ENCODE measurements at places on chromosomes 5 and 9.

GRCh38 chr5:132260714-132261551 lies 3.4 kb downstream of the PDLIM4 start:
- DNase-seq, result peak; percentile 88

DNA sequence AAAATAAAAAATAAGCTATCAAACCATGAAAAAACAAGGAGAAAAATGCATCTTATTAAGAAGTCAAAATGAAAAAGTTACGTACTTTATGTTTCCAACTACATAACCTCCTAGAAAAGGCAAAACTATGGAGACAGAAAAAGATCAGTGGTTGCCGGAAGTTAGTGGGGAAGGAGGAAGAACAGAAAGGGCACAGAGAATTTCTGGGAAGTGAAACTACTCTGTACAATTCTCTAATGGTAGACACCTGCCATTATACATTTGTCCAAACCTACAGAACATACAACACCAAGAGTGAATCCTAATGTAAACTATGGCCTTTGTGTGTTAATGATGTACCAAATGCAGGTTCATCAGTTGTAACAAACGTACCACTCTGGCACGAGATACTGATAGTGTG lies 25.3 kb downstream of the SMU1 start:
- DNase-seq, result no peak

DNA sequence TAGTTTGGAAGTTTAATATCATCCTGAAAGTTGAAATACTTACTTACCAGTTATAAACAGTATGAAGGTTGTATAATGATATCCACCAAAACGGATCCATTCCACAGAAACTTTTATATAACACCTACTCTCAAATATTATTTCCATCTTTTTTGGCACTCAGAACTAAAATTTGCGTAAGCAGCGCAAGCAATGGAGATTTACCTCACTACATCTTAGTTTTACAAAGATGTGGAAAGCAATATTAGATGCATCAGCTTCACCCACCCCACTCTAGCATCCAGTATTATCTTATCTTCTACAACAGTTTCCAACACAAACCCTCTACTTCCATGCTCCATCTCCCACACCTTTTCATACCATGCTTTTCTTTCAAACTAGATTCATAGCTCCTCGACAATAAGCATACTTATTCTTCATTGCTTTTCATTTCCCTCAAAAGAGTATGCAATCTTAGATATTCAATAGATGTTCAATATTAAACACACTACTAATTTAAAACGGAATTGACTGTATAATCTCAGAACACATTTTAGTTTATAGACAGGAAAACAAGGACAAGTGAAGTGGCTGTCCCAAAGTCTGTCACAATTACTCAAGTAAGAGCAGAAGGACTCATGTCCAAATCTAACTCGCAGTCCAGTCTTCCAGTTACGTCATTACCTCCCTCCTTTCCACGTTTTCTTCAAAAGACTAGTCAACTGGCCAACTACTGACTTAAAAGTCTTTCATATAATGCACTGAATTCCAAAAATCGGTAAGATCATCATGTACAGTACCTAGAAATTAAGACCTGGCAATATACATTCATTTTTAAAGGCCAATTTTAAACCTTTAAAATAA lies 2.2 kb downstream of the PPP2CA start:
- no peak for DNase-seq

DNA sequence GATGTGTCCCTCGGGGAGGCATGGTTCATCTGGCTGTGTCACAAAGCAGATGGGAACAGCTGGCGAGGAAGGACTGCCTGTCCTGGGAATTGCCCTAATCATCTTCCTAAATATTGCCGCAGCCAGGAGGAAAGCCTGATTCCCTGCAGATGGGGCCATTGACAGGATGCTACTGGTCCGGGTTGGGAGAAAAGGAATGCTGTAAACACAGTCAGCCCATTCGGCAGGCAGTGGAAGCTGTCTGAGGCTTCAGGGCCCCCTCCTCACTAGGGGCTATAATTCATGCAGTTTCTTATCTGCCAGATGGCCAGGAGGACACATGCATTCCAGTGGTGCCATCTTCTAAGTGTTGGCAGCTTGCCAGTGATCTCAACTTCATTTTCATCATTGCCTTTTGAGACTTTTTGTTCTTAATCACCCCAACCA lies 110.3 kb downstream of the KCNIP1 start:
- no peak for DNase-seq

DNA sequence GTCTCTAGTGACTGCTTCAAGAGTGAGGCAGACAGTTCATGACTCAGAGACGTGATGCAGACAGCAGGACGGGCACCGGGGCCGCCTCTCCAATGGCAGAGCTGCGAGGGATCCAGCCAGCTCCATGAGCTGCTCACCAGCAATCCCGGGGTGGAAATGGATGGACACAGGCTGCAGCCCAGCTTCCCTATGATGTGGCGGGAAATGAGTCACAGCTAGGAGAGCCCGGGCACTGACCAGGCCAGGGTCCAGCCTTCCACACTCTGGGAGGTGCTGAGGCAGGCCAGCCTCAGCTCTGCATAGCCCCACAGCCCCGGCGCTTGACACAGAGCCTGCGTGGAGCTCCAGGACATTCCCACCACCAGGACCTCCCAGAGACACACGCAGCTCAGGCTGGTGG lies 244.8 kb upstream of the IRX2 start:
- peak; percentile 41 for DNase-seq

DNA sequence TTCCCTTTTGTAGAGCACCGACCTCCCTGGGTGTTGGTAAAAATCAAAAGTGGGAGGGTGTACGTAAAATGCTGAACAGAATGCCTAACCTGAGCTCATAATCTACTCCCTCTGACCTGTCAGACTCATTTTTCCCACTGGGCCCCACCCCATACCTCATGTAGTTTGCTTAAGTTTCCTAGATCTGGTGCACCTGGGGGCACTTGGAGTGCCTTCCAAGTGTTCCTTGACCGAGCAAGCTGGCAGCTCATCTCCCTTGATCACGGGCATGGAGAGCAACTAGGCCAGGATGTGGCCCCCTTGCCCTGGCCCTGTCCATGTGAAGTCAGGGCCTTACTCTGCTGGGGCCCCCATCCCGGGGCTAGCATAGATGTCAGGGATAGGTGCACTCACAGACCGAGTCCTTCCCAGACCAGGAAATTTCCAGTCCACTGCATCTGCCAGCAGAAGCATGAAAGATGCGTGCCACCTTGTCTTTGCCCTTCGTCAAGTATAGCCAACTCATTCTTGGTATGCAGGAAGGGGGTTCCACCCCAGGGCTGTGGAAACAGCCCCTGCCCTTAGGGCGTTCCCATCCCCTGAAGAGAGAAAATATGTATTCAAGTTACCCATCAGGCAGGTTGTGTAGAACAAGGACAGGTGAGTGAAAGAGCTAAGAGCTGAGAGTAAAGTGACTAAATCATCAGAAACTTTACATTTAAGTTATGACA lies 41.9 kb downstream of the SLC22A5 start:
- no peak for DNase-seq

GRCh38 chr9:127586537-127586936 lies 25.5 kb upstream of the STXBP1 start:
- peak; percentile 70 for DNase-seq

DNA sequence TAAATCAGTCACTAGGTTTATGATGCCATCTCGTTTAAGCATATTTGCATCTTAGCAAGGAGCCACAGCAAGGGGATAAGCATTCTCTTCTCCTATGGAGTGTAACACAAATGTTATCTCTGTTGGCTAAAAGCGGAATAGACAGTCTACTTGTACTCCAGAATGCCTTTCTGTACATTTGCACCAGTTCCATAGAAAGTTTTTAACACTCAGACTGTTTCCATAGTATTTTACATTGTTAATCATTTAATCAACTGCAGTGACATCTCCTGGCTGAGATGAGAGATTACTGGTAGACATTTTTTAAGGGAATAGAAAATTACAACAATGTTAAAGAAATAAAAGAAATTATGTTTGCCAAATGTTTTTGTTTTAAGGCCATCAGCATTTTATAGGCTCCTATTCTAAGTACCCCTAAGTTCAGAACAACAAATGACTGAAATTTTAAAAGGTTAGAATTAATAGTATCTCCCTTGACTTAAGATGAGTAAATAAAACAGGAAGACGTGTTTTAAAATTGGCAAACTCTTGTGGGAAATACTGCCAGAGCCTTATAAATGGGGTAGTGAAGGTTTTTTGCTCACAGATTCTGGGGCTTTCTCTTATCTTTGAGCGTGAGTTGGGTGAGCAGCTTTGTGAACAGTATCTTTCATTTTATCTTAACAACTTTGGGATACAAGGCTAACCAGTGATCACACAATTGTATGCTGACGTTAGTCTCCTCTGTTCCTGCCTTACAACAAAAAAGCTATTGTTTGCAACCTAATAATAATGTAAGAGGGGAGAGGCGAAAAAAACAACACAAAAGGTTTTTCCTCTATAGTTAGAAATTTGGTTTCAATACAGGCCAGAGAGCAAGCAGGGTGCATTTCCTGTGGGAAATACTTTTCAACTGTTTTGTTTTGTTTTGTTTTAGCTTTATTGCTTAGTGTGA lies 294.3 kb downstream of the FBXL7 start:
- DNase-seq, result peak; percentile 23

GRCh38 chr9:38019731-38020130 lies 49.3 kb downstream of the SHB start:
- DNase-seq, result no peak

- DNase-seq, result peak; percentile 15
These were observed at the start of gene NR2F1-AS1 for GRCh38 chr5:93580927-93581445. Gene NR2F1-AS1 (minus strand): TSS chr5:93581219.

DNA sequence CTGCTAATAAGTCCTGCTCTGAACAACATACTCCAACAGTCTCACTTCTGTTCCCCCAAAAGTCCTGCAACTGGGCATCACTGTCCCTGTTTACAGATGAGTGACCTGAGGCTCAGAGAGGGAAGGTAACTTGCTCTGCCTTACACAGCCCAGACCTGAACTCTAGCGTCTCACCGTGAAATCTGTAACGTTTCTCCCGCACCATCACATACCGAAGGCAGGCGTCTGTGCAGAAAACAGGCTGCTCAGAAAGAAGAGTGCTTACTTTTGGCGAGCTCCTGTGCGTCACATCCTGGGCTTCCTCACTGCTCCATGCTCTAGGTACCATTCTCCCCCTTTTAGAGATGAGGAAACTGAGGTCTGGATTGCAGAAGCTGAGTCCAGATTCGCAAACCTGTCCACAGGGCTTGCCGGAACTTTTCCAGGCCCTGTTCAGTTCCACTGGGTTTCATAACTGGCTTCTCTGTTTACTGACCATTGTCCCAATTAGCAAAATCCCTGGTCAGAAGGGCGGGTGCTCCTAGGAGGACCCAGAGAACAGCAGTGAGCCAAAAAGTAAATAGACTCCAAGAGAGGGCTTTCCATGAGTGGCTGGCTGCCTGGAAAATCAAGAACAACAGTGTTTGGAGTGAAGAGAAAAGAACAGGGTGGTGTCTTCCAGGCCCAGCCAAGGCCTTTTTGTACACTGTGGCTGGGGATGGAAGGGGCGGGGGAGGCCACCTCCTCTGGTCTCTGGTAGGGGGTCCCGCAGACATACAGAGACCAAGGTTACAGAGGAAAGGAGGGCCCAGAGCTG lies 27.1 kb downstream of the GSN start:
- DNase-seq, result no peak

DNA sequence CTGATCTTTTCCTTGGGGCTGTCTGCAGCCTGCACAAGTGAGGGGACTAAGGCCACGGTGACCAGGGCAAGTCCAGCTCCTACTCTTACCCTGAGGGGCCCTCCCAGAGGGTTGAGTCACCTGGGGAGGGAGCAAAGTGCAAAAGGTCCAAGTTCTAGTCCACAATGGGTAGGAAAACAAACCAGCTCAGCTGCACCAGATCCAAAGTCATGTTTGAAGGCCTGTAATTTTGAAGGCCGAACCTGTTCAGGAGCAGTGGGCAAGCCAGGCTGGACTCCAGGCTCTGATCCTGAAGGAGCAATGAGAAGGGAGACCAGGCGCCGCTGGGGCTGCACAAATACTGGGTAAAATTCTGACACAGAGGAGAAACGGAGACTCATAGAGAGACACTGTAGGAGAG lies 15.8 kb upstream of the TCF7 start:
- no peak for DNase-seq

DNA sequence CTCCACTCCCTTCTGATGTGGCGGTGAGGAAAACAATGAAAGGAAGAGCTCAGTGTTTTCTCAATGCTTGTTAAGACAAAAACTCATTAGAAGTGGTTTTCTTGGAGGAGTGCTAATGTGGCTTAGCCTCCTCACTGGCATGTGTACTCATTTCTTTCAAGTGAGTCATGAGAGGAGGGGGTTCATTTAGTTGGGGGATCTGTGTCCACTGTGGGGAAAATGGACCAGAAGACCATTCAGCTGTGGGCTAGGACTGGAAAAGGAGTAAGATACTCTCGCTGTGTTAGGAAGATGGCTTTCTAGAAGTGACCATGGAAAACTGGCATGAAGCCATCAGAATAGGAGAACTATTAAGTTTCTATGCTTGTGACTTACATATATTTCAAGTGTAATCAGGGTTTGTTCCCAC lies 23.5 kb downstream of the KLF9 start:
- peak; percentile 10 for DNase-seq

- no peak for DNase-seq
These were observed 30.3 kb upstream of the HMGCR start for GRCh38 chr5:75306746-75307145.

- DNase-seq, result no peak
These were observed 100.1 kb upstream of the DHFR start for GRCh38 chr5:80754900-80755299.

- no peak for DNase-seq
These were observed 10.1 kb downstream of the FLT4 start for GRCh38 chr5:180639287-180639686.

DNA sequence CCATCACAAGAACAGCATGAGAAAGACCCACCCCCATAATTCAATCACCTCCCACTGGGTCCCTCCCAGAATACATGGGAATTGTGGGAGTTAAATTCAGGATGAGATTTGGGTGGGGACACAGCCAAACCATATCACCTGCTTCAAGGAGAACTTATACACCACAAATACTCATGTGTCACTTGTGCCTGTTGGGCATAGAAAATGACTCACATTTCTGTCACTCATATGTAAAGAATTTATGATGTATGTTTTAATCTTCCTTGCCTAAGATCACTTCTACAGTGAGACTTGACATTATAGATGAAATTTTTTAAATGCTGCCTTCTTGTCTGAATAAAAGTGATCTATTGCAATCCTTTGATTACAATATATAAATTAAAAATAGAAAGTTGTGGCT lies 23.0 kb upstream of the PRDM6 start:
- DNase-seq, result no peak

DNA sequence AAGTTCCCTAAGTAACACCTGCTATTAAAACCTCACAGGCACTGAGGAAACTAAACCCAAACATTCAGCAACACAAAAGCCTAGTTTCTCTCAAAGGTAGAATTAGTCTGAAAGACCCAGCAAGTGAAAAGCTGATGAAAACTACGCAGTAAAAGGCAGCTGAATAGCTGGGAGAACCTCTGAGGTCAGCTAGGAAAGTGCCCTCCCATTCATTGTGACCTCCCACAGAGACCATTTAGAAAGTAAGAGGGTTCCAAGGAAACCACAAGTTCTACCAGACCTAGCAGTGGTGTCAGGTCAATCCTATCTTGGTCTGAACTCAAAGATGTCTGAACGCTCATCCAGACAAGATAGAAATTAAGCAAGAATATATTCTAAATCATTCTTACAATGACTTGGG lies 144.7 kb downstream of the SSBP2 start:
- no peak for DNase-seq
